ENCODE measurements at places on chromosomes 5 and 9.

DNA sequence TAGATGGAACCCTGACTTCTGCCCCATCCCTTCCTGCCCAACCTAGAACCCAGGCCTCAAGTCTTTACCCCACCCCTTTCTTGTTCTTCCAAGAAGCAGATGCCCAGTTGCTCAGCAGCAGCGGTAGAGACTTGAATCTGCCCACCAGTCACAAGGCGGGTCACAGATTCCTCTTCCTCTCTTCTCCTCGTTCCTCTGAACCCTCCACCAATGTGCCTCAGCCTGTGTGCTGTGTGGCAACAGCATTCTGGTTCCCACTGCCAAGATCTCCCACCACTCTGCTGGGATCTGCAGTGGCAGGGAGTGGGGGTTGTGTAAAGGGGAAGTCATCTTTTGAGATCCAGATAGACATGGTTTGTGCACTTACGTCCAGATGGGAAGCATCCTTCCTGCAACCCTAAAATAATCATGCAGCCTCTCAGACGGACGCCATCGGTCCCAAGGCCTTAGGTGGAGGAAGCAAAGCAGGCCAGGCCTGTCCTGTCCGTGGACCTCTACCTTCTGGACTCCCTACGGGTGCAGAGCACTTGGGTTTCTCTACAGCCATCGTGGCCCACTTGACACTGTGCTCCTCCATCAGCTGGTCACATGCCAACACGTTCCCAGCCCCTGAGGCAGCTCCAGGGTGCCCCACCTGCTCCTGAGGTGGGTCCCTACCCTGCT lies 7.7 kb upstream of the RPL26L1 start:
- DNase-seq, result no peak

DNA sequence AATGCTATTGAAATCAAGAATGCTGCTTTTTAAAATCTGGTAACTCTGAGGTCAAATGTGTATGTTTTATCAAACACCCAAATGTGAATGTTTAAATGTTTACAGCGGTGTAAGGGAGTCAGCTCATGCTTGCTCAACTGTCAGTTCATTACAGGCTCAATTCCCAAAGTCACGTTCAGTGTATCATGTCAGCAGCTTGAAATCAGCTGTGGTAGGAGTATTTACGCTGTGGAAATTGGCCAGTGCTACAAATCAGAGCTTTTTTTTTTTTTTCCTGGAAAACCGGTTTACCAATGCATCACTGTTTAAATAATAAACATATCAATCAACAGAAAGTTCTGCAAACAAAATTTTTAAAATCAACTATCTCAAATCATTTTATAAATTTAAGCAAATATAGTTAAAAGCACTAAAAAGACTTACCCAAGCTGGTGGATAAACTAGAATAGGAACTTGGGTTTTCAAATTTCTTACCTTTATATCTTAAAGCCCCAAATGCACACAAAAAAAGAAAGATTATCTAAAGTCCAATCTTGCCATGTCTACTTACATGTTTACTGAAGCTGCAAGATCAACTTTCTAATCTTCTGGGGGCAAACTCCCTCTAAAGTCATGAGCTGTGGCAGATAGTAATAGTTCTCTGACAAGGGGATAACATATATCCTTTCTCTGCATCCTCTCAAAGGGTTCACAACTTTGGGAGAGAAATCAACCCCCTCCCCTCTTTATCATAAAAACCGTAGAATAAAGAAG lies 57.6 kb upstream of the GRAMD2B start:
- DNase-seq, result no peak

GRCh38 chr5:171728686-171729085 lies 56.9 kb upstream of the SMIM23 start:
- DNase-seq, result no peak

DNA sequence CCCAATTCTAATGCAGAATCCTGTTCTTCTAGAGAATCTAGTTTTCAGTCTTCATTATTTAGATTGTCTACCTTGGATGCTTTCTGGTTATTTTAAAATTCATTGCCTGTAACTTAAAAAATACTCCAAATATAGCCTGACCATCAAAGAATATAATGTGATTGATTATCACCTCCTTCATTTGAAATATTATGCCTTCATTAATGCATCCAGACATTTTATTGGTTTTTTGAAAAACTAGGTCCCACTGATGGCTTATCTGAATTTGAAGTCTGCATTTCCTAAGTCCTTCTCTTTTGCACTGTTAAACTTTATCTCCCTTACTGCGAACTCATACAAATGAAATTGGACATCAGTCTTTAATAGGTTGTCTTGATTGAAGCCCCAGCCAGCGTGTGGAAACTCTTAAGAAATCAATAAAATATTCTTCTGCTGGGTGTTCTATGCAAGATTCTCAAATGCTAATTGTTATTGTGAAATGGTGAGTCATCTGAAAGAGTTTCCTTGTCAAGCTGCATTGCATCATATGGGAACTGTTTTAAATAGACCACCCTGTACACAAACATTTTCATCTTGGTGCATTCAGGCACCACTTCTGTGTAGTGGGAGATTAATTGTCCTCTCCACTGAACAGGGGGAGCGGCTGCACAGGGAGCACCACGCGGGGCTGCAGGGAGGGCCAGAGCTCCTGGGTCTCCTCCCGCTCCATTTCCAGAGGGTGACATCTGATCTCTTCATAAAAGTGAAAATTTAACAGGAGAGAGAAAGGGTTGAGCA lies 92.3 kb upstream of the FANCC start:
- DNase-seq, result peak; percentile 1

DNA sequence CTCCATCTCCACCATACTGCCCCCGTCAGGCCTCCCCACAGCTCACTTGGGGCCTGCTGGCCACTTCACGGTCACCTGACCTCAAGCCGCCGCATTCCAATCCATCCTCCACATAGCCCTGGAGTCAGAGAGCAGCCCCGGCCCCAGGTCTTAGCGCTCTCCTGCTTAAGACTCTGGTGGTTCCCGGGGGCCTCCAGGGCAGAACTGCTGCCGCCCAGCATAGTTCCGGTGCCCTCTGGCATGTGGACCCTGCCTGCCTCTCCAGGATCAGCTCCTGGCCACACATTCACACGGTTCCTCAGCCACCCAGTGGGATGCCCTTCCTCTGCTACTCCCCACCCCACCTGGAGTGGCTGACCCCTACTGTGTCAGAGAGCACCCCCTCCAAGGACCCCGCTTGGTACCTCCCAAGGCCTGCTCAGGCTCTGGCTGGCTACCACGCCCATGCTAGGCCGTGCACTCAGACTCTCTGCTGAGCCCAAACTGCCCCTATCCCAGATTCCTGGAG lies 8.7 kb downstream of the PHYKPL start:
- no peak for DNase-seq

All from amniotic stem cell (primary cell).